ENCODE measurements at places on chromosomes 4 and X. TPM values are rescaled to one million over a fixed set of nuclear protein-coding genes. Genes with fewer than 3 reads are reported as not detected.

DNA sequence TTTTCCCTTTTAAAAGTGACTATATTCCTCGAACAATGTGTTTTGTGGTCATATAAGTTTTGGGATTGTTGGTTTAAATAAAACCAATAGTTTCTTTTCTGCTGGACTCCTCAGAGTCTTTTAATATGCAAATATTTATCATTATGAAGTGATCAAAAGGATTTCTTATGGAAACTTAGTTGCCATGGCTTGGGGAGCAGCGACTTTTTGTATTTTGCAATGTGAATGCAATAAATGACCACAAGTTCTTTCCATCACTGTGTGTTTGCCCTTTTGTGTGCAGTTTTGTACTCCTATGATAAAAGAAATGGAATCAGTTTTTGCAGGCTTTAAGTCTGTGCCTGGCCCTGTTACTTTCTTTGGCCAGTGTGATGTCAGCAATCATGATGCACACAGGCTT lies 68.5 kb upstream of the NUDT6 start:
- no peak for DNase-seq

- no peak for DNase-seq
Measured at GRCh38 chrX:103780336-103781061, 3.9 kb downstream of the PLP1 start.

GRCh38 chrX:71974916-71975315 lies 64.3 kb downstream of the NHSL2 start:
- no peak for DNase-seq

- DNase-seq, result no peak
Measured at GRCh38 chr4:115769396-115769795, 656.0 kb upstream of the NDST4 start.

GRCh38 chr4:164293203-164293602 lies 460.7 kb upstream of the SMIM31 start:
- no peak for DNase-seq

DNA sequence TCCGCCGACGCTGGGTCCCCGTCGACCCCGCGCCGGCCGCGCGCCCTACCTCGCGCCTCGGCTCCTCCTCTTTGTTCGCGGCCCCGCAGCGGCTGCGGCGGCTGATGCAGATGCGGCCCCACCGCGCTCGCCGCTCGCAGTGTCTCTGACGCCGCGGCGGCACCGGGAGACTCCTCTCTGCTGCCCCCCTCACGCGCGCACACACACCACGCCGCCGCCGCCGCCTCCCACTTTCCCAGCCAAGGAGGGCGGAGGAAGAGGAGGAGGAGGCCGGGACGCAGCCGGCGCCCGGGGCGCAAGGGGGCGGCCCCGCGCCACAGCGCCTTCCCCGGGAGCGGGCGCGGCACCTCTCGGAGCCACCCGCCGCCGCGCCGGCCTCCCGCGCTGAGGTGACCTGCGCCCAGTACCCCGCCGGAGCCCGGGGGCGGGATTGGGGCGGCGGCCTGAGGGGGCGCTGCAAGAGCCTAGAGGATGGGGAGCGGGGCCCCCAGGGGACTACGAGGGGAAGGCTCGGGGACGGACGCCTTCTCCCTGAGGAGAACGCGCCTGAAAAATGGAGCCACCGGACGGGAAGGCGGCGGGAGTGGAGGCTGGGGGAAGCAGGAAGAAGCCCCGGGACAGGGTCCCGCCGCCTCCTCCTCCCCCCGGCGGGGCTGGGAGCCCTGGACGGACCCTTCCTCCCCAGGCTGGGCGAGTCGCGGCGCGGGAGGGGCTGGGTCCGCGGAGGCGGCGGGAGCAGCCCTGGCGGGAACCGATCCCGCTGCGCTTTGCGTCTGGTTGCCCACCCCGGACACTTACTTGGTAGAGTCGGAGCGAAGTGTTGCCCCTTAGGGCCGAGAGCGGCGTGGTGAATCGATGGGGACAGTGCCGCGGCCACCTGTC lies at the start of gene SH3RF1:
Gene SH3RF1 (minus strand): TSS at position 147 of the 882 bp plus-strand sequence. CDS start 1,744 bp downstream, outside the sequence.
- DNase-seq, result no peak

DNA sequence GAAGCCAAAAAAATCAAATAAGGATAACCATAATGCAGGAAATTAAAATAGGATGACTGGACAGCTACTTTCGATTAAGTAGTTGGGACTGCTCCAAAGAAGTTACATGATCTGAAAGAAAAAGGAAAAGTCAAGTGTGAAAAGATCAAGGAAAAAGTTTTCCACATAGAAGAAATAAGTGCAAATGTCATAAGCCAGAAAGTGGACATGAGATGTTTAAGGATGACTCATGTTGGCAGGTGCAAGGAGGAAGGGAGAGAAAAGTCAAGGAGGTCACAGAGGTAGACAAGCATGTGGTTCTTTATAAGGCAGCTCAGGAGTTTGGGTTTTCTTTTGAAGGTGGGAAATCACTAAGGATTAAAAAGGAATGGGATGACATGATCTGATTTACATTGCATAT lies 89.8 kb upstream of the GPRIN3 start:
- DNase-seq, result no peak

DNA sequence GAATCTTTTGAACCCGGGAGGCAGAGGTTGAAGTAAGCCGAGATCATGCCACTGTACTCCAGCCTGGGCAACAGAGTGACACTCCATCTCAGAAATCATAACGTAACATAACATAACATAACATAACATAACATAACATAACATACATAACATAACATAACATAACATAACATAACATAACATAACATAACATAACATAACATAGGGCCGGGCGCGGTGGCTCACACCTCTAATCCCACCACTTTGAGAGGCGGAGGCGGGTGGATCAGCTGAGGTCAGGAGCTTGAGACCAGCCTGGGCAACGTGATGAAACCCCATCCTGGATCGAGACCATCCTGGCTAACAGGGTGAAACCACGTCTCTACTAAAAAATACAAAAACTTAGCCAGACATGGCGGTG lies 76.7 kb downstream of the NOCT start:
- DNase-seq, result no peak

DNA sequence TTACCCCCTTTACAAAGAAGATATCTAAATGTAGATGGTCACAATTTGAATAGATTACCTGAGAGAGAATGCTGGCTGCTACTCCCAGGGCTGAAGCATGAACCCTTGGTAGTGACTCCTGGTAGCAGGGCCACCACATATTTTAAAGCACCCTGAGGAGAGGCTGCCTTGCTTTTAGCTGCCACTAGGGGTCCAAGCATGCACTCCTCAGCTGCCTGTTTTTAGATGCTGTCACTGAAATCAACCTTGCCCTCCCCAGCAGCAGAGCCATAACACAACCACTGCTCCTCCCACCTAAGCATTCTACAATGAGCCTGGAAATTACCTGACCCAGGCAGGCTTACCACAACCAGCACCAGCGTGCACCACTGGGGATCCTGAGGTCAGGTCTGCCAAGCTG lies 850.9 kb downstream of the FAM133A start:
- no peak for DNase-seq

- no peak for DNase-seq
Measured at GRCh38 chr4:7196736-7197135, 4.4 kb downstream of the SORCS2 start.

DNA sequence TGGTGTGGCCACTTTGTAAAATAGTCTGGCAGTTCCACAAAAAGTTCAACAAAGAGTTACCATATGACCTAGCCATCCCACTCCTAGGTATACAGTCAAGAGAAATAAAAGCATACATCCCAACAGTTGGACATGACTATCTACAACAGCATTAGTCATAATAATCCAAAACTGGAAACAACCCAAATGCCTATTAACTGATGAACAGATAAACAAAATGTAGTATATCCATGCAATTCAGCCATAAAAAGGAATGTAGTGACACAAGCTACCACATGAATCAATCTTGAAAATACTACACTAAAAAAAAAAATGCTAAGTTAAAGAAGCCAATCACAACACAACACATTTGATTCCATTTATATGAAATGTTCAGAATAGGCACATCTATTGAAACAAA lies 16.1 kb downstream of the MED14 start:
- DNase-seq, result no peak

DNA sequence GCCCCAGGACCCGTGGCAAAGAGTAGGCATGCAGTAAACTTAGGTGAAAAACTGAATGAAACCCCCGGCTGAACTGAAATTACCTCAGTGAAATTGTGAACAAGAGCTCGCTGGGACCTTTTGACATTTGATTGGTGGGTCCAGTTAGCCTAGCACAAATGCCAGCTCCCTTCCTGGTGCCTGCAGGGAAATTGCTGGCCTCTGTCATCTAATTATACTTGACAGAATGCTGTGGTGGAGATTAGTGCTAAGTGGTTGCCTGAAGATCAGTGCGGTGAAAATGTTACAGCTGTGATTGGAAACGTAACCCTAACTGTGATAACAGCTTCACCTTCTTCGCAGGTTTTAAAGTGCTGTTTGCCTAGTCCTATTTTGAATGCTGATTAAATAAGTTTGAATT lies 43.0 kb downstream of the ADD1 start:
- no peak for DNase-seq

GRCh38 chr4:119170195-119170594 lies 34.6 kb downstream of the MYOZ2 start:
- no peak for DNase-seq

GRCh38 chr4:81084029-81084428 lies 53.5 kb downstream of the BMP3 start:
- no peak for DNase-seq

GRCh38 chrX:16144420-16144819 lies 21.1 kb downstream of the GRPR start:
- DNase-seq, result no peak

GRCh38 chr4:10106421-10107039 lies 10.1 kb downstream of the WDR1 start:
- DNase-seq, result peak; percentile 77

DNA sequence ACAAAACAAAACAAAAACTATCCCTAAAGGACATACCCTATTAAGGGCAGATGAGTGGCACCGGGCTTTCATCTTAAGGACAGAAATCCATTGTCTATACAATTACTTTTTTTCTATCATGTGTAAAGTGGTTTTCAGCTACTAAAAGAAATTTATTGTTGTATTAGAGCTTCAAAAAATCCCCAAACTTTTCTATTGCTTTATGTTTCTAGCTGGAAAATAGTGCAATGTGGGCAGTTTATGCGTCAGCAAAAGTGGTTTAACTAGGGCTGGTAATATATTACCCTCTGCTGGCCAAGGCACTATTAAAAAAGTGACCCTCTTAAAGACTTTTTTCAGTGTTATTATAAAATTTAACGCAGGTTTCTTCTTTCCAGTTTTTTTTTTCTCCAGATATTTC lies 15.5 kb upstream of the GPR82 start:
- no peak for DNase-seq

GRCh38 chrX:103254171-103254824 lies 657 bp downstream of the TCEAL8 start:
- DNase-seq, result no peak

GRCh38 chrX:81202943-81203342 lies 1.0 kb downstream of the SH3BGRL start:
- no peak for DNase-seq

- DNase-seq, result no peak
Measured at GRCh38 chr4:161540265-161540664, 623.5 kb downstream of the FSTL5 start.

- no peak for DNase-seq
Measured at GRCh38 chr4:20384456-20384855, 132.8 kb downstream of the SLIT2 start.

DNA sequence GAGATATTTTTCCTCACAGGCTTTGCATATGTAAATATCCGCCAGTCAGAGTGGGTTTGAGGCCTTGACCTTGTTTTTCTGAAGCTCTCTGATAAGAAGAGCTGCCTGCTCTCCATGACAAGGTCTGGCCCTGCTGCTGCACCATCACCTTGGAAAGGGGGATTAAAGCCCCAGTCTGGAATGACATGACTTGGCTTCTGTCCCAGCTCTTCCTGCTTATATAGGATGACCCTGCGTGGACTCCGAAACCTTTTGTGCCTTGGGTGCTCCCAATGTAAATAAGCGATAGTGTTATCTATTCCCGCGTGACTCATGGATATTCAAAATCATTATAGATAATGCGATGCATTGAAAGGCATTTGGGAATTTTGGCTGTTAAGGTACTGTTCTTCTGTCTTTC lies 139.3 kb downstream of the BMPR1B start:
- no peak for DNase-seq

DNA sequence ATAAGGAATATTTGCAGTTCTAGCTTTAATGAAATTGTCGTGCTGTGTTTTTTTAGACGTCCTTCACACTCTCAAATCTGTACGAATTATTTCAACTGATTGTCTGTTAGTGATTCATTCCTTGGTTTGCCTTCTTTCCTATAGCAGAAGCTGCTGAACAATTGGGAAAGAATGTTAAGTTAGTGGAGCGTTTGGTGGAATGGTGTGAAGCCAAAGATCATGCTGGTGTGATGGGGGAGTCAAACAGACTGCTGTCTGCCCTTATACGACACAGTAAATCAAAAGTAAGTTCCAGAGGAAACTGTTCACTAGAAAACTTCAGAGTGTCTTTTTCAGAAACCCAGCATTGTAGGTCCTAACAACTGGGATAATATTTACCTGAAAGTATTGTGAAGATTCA lies 159.9 kb downstream of the RAP1GDS1 start:
- no peak for DNase-seq

Gene PABPC5
- total RNA-seq, result 0.58 TPM

Gene MAGEC1
- total RNA-seq, result not detected

Gene POU3F4
- not detected for total RNA-seq

Gene SCRG1
- not detected for total RNA-seq

Gene FAM47A
- total RNA-seq, result not detected

Gene IGSF1
- total RNA-seq, result 1.7 TPM

Gene KLHL4
- 13.9 TPM for total RNA-seq

Gene DIAPH2
- total RNA-seq, result 21.6 TPM

Gene RTL9
- not detected for total RNA-seq

Gene PDE6B
- total RNA-seq, result 0.39 TPM

Gene MGAT4D
- total RNA-seq, result not detected

Gene GLRB
- total RNA-seq, result 0.53 TPM

Gene PLP1
- total RNA-seq, result not detected

Gene STPG2
- total RNA-seq, result not detected

Gene PROM1
- 5.4 TPM for total RNA-seq

Gene BCORL1
- total RNA-seq, result 6.2 TPM

Gene LPAR4
- 0.15 TPM for total RNA-seq

Gene PNMA6A
- 2.1 TPM for total RNA-seq

Gene ATP6AP1
- total RNA-seq, result 115 TPM

All from glomerular endothelial cell (primary cell).